ENCODE measurements at places on chromosomes 2 and 18. TPM values are rescaled to one million over a fixed set of nuclear protein-coding genes. Genes with fewer than 3 reads are reported as not detected.

DNA sequence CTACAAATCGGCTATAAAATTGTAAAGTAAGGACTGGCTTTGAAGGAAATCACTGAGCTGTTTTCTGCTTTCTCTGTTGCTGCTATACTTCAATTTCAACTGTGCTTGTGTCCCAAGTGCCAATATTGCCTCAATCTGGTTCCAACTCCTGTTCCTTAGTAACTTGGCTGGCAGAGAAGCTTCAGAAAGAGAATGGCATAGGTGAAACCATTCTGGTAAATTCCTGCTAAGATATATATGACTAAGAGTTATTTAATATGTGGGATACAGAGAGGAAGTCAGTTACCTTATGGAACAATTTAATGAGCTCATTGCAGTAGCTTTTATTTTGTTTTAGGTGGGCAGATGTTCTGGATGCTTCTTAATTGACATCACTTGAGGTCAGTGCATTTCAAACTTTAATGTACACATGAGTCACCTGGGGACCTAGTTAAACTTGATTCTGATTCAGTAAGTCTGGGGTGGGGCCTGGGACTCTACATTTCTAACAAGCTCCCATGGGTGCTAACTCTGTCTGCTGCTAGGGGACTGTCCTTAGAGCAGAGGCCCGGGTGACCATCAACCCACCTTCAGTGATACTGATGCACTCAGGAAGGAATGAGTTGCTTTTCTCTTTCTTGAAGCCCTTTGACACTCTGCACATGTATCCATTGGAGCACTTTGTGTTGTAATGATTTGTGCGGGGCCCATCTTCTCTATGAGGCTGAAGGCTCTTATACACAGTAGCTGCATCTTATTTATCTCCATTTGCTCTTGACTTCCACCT is 47.6 kb downstream of the LIPG start:
- no peaks in the 10 kb centered on the region for H3K36me3 ChIP-seq
- no peaks in the 10 kb centered on the region for H3K4me1 ChIP-seq

GRCh38 chr2:237629739-237630138 is 2.4 kb downstream of the LRRFIP1 start:
- H3K27me3 ChIP-seq: peaks cover 17% of the 10 kb centered on the region
- no peak for DNase-seq
- H3K4me3 ChIP-seq: peak overlapping the region; percentile 30
- no peak overlapping the region for H3K27ac ChIP-seq

- no peak overlapping the region for H3K27ac ChIP-seq
- no peak for DNase-seq
- H3K4me3 ChIP-seq: no peak overlapping the region
- no peaks in the 10 kb centered on the region for H3K27me3 ChIP-seq
- peaks cover 22% of the 10 kb centered on the region for H3K4me1 ChIP-seq
- H3K36me3 ChIP-seq: peaks cover 12% of the 10 kb centered on the region
Observed at GRCh38 chr2:223868005-223868404, 30.6 kb upstream of the AP1S3 start.

DNA sequence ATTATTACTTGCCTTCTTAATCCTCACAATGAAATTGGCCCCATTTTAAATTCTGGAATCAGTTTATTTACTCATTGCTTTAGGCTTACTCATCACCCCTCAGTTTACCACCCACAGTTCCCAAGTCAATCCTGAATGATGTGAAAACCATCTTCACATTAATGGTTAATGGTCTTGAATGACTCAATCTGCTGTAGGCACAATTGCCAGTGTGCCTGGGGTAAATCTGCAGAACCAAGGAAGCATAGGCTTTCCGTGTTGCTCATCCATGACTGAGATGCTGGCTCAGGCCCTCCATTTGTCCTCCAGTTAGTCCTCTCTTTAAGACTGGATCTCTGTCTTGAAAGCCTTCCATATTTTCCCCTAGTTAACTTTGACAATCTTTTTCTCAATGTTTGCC is 164.5 kb downstream of the PMAIP1 start:
- no peaks in the 10 kb centered on the region for H3K4me1 ChIP-seq
- H3K36me3 ChIP-seq: no peaks in the 10 kb centered on the region
- DNase-seq: no peak
- H3K4me3 ChIP-seq: no peak overlapping the region
- peaks cover 12% of the 10 kb centered on the region for H3K27me3 ChIP-seq

Gene ANKRD23
- 16.2 TPM for total RNA-seq
